Activated CD4-positive, alpha-beta memory T cell treated with anti-CD3 and anti-CD28 coated beads for 36 hours (primary cell): ENCODE measurements at places on chromosomes 5 and 9.
A peak's percentile ranks its signal among the peaks of the same experiment; 100 is the strongest.

DNA sequence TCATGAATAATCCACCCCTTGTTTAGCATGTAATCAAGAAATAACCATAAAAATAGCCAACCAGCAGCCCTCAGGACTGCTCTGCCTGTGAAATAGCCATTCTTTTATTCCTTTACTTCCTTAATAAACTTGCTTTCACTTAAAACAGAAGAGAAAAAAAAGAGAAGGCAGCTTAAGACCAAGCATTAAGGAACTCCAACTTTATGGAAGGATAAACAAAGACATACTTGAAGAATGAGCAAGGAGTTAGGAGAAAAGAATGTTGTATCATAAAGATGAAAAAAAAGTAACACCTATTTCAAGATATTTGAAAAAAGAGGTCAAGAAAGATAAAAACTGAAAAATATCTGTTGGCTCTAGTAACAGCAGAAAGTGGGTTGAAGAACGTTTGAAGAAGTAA is 107.6 kb downstream of the RNF180 start:
- no peak for DNase-seq

DNA sequence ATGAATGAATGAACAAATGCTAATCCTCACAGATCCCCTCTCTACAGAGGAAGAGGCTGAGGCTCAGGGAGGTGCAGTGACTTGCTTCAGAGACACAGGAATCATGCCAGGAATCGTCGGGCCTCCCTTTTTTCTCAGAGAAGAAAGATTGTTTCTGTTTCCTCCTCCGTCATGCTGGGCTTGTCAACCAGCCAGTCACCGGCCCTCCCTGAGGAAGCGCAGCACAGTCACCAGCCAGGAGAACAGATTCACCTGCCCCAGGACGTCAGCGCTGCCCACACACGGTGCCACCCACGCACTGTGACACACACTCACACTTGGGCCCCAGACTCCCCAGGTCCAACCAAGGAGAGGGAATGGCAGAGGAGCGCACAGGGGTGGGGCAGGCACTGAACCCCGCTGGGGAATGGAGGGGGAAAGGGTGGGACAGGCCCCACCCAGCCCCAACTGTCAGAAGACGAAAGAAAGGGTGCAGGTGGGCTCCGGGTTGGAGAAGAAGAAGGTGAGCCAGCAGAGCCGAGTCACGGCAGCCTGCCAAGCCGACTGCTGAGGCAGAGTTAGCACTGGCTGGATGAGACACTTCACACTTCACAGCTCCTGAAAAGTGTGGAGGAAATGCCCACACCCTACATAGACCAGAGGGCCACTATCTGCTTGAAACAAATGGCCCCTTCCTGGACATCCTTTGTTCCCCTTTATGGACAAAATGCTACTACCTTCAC is 13.8 kb upstream of the ERGIC1 start:
- peak; percentile 70 for DNase-seq

GRCh38 chr9:114590328-114590727 is 2.8 kb downstream of the ATP6V1G1 start:
- DNase-seq: no peak

GRCh38 chr9:138101444-138102234 is 224.1 kb downstream of the CACNA1B start:
- DNase-seq: peak; percentile 3

- DNase-seq: no peak
Observed at GRCh38 chr5:171810227-171810626, 24.6 kb downstream of the SMIM23 start.

- peak; percentile 67 for DNase-seq
Observed at GRCh38 chr5:95817430-95817829, 5.1 kb downstream of the GLRX start.

GRCh38 chr5:141800617-141801016 is 77.6 kb downstream of the PCDH1 start:
- no peak for DNase-seq

DNA sequence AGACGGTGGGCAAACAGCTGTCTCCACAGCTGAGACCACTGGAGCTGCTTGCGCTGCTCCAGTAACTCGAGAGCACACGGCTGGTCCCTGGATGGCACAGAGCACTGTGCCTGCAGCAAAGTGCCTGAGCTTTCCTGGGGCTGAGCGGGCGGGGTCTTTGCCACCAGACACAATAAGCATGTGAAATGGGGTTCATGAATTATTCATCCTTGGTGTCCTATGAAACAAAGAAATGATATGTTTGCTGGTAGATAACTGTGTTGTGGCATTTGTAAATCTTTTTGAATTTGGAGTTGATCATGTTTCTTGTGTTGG is 151.7 kb upstream of the MPDZ start:
- no peak for DNase-seq

- peak; percentile 44 for DNase-seq
Observed at GRCh38 chr9:36924071-36924470, 110.0 kb downstream of the PAX5 start.

DNA sequence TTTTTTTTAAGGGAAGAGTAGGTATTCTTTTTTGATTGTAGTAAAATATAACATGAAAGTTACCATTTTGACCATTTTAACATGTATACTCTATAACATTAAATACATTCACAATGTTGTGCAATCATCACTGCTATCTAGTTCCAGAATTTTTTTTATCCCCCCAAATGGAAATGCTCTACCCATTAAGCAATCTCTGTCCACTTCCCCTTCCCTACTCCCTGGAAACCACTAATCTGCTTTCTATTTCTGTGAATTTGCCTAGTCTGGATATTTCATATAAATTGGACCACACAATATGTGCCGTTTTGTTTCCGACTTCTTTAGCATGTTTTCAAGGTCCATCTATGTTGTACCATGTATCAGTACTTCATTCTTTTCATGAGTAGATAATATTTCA is 429.5 kb downstream of the TLE1 start:
- DNase-seq: no peak

GRCh38 chr9:131799177-131799823 is 59.4 kb upstream of the RAPGEF1 start:
- peak; percentile 60 for DNase-seq

GRCh38 chr5:163564321-163564938 is 59.0 kb downstream of the MAT2B start:
- DNase-seq: peak; percentile 76

DNA sequence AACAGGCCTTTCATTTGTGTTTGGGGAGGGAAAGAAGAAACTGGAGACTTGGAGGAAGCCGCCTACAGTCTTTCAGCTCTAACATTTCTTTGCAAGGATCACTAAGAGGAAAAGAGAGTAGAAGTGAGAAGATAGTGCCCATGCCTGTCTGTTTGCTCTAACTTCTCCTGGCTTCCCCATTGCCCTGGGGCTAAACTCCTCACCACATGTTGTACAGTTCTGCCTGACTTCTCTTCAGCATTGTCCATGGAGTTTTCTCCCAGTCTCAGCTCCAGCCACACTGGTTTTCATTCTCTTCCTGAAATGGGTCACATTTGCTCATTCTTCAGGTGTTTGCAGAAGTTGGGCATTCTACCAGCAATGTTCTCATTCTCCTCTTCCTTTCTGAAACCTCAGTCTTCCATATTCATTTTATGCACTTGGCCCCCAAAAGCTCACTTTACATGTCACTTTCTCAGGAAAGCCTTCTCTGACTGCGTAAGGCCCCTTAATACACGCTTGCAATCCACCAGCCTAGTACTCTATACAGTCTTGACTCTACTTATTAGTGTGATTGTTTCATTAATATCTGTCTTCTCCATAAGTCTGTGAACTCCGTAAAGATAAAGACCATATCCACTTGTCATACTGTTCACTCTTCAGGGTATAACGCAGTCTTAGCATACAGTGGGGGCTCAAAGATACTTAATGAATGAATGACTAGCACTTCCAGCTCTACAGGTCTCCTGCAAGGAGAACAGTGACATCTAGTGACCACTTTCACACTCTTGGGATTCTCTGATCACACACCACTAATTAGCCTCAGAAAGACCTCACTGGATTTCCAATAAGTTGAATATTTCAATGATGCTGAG is 40.2 kb upstream of the TRIM32 start:
- no peak for DNase-seq

DNA sequence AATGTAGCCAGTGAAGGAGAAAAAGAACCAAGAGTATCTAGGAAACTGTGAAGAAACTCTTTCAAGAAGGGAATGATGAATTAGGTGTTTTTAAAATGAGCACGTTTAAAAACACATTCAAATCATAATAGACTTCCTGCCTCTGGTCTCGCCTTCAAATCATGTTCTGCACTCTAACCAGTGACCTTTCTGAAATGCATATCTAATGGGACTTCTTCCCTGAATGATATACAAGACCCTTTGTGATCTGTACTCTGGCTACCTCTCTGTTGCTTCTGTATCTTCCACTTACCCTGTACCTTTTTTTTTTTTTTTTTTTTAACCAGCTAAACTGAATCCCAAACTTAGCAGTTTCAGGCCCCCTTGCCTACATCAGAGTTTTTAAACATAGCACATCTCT is 19.5 kb downstream of the SRFBP1 start:
- no peak for DNase-seq

- DNase-seq: peak; percentile 99
Observed at GRCh38 chr9:126804696-126805553, at the start of gene ZBTB43. Gene ZBTB43, plus strand, starts transcription at chr9:126805040. Its CDS starts 27,470 bp downstream, at chr9:126832510.

- no peak for DNase-seq
Observed at GRCh38 chr5:96483878-96484277, 50.8 kb upstream of the PCSK1 start.

- DNase-seq: no peak
Observed at GRCh38 chr9:20125727-20126126, 336.9 kb upstream of the SLC24A2 start.

GRCh38 chr5:1293416-1294205 is 1.3 kb downstream of the TERT start:
- DNase-seq: no peak

GRCh38 chr9:366620-367019 is 152.0 kb downstream of the DOCK8 start:
- no peak for DNase-seq

DNA sequence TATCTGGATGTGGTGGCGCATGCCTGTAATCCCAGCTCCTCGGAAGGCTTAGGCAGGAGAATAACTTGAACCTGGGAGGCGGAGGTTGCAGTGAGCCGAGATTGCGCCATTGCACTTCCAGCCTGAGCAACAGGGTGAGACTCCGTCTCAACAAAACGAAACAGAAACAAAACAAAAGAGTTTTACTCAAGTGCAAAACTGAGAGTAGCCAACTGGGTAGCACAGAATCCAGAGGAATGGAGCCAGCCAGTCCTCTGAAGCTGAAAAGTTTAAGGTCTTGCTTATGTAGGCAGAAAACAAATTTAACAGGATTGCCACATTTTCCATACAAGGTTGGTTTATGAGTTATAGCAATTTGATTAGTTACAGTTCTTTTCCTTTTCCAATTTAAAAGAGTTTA is 32.0 kb downstream of the SPIN1 start:
- no peak for DNase-seq

DNA sequence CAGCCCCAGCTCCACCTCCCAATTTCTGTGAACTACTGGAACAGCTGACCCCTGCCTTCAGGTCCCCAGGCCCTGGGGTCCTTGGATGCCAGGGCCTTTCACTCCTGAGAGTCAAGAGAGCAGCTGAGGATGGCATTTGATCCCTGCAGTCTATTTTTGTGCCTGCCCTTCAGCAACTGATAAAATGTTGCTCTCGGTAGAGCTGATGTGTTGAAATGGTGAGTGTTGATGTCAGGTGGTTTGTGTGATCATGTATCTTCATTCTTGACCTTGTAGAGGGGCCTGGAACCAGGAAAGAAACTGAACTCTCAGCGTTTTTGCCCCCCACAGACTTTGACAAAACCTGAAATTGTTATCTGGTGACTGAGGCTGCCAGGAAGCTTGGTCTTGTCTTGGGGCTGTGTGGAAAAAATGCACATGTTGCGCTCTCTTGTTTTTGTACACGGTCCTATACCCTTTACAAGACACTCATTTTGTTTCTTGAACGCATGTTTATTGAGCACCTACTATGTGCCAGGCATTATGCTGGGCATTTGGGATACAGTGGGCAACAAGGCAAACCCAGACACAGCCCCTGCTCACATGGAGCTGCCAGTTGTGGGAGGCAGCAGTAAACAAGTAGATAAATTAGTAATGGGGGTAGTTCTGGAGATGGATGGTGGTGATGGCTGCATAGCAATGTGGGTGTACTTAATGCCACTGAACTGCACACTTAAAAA is 78.3 kb downstream of the PPARGC1B start:
- no peak for DNase-seq

- DNase-seq: no peak
Observed at GRCh38 chr5:77993855-77994318, 217.7 kb upstream of the TBCA start.

- DNase-seq: no peak
Observed at GRCh38 chr9:125609744-125610143, 97.3 kb downstream of the MAPKAP1 start.

DNA sequence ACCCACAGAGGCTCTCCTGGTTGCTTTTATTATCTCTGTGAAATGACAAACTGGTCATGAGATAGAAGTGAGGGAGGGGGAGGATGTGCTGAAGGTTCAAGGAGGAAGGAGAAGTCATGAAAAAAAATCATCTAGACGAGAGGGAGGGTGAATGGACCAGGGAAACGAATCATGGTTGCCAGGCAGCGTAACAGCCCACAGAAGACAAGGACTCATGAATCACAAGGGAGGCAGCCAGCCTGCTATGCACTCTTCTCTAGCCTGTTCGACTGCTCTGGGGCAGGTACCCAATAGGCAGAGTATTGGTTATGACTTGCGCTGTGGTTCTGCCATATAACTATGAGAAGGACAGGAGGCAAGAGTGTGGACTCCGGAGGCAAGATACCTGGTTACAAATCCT is 475.2 kb downstream of the CDK5RAP2 start:
- no peak for DNase-seq

DNA sequence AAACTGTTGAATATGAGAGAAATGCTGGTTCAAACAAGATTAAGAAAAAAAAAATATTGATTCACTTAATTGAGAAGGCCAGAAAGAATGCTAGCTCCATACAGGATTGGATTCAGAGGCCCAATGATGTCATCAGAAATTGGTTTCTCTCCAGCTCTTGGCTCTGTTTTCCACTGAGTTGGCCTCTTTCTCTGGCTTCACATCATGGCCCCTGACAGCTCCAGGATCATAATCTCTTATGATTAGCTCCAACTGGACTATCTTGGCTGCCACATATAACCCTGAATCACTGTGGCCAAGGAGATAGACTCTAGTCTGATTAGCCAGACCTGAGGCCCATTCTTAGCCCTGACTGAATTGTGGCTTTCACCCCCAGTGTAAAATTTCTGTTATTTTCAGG is 244.7 kb upstream of the GRAMD2B start:
- DNase-seq: no peak

DNA sequence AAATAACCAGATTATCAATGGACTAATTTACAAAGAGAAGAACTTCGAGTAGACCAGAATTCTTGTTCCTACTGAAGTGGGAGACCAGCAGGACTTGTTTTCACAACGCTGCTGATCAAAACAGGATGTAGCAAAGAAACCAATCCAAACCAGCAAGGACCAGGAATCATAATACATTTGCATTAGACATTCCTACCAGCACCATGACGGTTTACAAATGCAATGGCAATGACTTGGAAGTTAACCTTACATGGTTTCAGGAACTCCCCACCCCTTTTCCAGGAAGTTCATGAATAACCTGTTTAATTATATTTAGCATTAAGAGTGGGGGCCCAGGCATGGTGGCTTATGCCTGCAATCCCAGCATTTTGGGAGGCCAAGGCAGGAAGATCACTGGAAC is 100.0 kb downstream of the LPAR1 start:
- DNase-seq: no peak
